Activated CD4-positive, alpha-beta T cell treated with anti-CD3 and anti-CD28 coated beads for 48 hours (primary cell): ENCODE measurements at places on chromosomes 13 and 19.

- no peak for DNase-seq
Observed at GRCh38 chr13:73162912-73163911, 104.4 kb downstream of the KLF5 start.

DNA sequence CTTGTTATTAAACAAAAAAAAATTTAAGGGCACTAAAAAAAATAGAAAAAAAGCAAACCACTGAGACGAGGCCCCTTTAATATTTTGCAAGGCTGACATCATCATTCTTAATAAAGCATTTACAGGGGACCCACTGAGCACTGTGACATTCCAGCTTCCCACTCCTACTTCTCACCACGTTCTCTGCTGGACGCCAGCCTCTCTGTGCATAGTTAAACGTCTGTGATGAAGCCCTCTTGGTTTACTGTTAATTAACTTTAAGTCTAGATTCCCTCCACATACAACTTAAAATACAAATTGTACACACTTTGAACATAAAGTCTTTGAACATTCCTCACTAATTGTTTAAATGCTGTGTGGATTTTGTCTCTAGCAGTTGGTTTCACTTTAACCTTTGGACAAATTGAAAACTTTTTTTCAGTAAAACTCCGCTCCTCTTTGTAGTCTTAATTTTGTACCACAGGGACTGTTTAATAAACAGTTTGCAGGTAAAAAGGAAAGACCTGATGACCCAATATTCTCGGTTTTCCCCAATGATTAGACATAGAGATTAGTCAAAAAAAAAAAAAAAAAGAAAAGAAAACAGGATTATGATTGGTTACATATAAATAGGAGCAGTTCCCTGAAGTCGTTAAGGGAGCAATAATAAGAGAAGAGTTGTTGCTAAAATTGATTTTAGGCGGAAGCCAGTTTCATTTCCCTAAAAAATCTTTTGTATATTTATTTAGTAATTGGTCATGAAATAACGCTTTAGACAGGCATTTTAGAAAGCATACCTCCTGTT, 219.8 kb downstream of the MZT1 start:
- DNase-seq, result no peak

DNA sequence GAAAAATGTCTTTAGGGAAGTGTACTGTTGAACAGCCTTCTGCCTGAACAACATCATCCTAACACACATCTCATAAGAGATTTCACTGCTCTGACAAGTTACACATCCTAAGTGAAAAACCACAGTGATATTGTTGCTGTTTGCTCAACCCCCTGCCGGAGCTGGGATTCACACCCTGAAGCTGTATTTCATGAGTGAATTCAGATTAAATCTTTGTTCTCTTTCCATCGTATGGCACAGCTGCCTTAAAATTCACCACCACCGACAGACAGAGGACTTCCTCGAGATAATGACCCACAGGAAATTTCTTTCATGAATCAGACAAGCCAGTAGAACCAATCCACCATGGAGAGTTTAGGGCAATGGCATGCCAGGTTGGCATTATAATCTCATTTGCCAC, 280.8 kb downstream of the DCT start:
- no peak for DNase-seq

GRCh38 chr13:75645141-75645540, 9.0 kb downstream of the LMO7 start:
- DNase-seq, result no peak

DNA sequence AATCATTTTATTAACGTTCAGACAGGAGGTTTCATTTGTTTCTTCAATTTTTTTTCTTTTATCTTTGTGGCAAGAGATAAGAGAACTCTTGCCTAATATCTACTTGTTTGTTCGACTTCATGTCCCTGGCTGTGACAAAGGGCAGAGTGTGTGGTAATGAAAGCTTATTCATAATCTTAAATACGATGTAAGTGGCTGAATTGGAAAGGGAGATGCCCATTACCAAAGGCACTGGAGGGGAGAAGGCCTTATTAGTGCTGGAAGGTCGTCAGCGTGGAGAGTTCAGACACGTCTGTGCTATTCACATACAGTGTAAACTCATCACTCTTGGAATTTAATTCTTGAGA, 54.0 kb downstream of the RFC3 start:
- no peak for DNase-seq

DNA sequence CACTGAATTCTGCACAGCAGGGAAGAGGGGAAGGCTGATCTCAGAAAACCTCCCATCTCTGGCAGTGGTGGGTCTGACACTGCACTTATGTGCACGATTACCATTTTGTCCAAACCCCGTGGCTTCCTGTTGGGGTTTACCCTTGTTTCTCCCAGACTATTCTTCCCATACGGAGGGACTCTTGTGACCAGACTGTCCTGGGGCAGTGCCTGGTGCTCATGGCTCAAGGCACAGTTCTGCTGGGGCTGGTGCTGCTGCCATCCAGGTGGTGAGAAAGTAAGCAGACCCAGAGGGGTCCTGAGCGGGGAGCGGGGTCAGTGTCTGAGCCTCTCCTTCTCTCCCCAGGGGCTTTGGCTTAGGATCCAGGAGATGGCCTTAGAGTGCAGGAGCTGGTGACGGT, 5.1 kb upstream of the SIGLEC9 start:
- no peak for DNase-seq

DNA sequence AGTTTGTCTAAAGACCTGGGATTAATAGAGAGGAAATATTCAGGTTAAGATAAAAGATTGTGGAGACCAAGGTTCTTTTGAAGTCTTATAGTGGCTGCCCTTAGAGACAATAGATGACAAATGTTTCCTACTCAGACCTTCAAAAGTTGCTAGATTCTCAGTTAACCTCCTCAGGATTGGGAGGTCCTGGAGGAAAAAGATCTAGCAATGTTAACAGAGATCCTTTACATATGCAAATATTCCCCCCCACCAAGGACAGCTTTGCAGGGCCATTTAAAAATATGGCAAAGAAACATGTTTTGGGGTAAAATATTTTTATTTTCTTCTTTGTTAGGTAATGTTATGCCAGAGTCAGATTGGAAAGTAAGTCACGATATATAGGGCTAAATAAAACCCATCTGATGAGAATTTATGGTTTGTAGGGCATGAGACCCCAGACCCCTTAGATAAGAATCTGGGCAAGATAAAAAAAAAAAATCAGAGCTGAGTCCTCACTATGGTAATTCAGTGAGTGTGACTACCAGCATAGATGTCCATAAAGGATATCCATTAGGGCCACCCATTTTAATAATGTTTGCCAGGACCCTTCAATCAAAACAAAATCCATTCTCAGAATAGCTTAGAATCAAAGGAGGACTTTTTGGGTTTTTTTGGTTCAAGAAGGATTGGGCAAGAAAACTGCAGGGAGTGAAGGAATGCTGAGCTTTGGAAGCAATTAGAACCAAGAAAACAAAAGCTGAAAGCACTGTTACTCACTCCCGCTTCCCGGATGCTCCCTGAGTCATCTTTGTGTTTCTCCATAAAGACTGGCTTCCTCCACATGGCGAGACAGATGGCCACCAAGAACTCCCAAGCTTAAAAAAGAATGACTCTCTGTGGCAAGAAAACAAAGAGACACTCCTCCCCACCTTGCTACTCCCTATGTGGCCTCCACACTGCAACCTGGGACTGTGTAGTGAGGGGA, 28.2 kb downstream of the VSTM1 start:
- DNase-seq, result no peak

DNA sequence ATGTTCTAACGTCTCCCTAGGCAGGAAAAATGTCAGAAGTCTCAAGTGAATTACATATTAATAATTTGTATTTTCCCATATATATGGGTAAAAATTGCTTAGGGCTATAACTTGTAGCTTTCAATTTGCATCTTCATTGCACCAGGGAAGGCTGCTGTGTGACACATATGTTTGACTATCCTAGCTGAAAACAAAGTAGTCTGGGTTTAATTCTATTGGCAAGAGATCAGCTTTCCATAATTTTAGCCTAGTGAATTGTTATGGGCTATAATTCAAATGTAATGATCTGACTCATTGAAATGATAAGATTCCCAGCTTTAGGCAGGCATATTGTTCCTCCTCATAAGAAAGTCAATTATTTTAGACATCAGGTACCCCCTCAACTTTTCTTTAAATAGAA, 553.1 kb downstream of the DCT start:
- DNase-seq, result no peak

- no peak for DNase-seq
Observed at GRCh38 chr13:113877149-113877990, 13.5 kb upstream of the GAS6 start.

DNA sequence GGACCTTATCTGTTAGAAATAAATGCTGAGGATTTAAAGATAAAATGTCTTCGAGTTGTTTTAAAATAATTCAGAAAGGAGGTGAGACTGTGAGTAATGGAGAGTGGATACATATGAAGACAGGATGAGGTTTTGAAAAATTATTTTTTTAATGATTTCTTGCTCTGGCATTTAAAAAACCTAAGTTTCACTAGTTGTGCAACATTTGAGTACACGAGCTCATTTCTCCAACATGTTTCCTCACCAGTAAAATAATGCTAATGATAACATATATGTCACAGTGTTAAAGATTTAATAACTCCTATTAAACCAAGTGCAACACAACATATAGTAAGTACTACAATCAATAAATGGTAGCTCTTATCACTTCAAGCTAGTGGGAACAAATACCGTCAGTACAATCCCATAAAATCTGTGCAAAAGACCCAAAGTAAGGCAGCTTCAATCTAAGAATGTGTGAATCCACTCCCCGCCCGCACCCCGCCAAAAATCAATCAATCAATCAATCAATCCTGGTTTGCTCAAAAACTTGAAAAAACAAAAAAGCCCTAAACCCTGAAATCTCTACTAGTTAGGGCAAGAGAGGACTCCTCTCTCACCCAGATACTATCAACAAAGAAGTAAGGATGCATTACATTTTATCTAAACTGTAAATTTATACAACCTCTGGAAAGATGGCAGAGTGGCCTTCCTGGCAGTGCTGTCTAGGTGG, 1.3 kb downstream of the ALG5 start:
- no peak for DNase-seq

DNA sequence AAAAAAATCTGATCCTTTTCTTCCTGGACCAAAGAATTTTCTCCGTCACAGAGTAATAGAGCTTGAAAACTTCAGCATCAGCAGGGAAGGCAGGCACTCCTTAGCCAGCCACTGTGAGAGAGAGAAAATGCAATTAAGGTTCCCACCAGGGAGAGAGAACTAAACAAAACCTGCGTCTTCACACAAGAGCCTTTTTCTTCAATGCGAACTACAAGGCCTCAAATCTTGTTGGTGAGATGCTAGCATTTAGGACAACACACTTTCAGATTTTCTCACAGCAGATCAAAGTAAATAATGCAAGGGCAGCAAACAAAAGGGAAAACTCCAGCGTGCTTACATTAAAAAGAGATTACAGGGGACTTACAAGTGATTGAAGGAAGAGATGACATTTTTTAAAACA, 80.1 kb downstream of the DACH1 start:
- DNase-seq, result no peak

DNA sequence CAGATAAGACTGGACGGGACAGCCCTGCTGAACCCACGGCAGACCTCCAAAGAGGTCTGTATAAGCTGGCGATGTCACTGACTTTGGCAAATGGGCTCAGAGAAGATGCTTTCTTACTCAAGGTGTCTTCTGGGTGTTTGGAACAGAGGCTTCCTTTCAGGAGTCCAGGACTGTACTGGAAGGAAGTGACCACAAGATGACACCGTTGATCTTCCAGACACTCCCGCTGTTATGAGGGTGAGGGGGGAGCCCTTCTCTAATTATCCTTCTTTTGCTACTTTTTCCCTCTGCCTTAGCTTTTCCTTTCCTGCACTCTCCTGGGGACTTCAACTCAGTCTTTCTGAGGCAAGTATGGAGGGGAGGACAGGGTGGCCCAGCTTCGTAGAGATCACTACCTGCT, 65.2 kb upstream of the ZNF599 start:
- DNase-seq, result no peak

DNA sequence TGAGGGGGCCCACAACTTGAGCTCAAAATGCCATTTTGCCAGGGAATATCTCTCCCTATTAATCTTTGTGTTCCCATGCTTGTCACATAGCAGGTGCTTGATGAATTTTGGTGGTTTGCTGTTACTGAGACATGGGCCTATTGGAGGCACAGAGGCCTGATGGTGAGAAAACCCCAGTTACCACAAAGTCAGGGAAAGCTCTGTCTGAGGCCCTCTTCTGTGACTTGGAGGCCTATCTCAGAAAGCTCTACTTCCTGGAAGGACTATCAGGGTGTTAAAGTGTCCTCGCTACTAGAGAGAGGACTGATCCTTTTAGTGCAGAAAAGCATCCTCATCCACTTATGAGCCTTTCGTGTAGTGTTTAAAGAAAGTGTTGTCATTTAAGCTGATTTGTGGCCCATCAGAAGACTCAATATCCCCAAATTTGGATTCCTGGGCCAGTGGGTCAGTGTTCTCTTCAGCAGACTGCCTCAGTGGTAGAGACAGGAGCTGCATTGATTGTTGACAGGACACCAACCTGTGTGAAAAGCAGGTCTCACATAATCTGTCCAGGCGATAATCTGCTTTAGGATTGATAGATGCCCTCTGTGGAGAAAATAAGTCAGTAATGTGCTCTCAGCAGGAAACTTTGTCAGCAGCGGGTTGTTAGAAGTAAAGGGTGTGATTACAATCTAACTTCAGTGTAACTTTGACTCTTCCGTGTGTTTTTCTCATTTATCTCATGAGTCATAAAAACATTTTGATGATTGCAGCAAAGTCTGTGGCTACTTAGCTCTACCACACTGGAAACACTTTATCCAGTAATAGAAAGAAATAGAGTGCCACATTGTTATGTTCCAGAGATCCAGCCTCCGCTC, 121.0 kb downstream of the AKAP11 start:
- DNase-seq, result peak; percentile 54

DNA sequence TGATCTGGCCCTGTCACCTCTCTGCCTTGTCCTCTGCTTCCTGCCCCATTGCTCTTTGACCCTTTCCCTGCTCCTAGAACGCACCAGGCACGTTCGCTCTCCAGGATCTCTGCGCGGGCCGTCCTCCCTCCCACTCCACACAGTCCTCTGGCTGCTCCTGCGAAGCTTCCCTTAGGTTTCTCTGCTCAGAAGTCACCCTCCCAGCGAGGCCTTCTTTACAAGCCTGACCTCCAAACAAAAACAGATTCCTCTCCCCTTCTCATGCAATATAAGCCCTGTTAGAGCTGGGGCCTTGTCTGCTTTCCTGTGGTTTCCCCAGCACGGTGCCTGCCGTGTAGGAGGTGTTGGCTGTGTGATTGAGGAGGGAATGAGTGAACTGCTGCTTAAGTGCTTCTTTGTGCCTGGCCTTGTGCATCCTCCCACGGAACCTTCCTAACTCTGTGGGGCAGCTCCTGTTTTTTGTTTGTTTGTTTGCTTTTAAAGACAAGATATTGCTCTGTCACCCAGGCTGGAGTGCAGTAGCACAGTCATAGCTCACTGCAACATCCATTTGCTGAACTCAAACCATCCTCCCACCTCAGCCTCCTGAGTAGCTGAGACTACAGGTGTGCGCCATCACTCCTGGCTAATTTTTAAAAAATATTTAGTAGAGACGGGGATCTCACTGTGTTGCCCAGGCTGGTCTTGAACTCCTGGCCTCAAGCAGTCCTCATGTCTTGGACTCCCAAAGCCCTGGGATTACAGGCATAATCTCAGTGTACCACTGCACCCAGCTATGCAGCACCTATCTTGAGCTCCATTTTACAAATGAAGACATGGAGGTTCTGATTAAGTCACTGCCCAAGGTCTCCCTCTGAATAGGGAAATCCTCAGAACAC, 82.0 kb downstream of the SIPA1L3 start:
- peak; percentile 13 for DNase-seq
